SHP77 treated with DMSO at 0.1 percent for 48 hours (cell line): ENCODE measurements at places on chromosomes 7 and 10.

- no peak for DNase-seq
Observed at GRCh38 chr10:91024541-91024940, 103.7 kb upstream of the ANKRD1 start.

DNA sequence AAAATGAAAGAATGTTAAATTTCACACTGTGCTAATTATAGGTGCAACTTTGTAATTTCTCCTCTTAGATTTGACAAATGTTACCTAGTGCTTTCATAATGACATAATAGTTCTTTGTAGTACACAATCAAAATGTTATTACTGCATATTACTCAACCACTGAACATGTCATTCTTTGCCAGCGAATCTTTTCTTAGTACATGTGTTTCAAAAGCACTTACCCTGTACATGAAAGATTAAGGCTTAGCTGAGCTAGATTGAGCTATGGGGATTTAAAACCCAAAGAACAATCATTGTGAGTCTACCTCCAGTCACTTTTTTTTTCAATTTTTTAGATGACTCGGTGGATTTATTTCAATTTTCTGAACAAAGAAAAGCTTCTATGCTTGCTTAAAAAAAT, 123.5 kb upstream of the FERD3L start:
- DNase-seq: no peak

GRCh38 chr10:88080213-88080612, 216.8 kb downstream of the PTEN start:
- no peak for DNase-seq

GRCh38 chr10:59901470-59901869, 4.9 kb downstream of the CCDC6 start:
- DNase-seq: no peak

DNA sequence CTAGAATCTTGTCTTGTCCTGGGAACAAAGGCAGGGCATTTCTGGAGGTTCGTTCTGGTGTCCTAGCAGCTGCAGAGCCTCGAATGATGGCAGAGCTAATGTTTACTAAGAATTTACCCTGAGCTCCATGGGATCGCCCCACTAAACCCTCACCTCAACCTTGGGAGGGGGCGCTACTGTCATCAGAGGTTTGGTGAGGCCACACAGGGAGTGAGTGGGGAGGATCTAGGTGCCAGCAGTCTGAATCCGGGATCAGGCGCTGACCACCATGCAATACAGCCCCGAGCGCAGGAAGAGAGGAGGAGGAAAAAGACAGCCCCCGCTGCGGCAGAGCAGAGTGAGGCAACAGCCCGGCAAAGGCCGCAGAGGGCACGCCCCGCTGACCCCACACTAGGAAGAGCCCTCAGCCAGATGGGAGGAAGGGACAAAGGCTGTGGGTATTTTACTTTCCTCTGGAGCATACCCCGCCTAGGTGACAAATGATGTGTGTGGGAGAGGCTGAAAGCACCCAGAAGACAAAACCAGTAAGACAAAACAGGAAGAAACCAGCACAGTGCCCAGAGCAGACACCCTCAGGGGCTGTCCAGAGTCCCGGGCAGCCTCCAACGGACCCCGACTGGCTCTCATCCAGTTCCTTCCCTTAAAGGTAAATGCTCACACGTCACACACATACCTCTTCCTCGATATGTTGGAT, 103.5 kb downstream of the FAM53B start:
- no peak for DNase-seq

- no peak for DNase-seq
Observed at GRCh38 chr7:111460695-111461094, 101.6 kb downstream of the IMMP2L start.

DNA sequence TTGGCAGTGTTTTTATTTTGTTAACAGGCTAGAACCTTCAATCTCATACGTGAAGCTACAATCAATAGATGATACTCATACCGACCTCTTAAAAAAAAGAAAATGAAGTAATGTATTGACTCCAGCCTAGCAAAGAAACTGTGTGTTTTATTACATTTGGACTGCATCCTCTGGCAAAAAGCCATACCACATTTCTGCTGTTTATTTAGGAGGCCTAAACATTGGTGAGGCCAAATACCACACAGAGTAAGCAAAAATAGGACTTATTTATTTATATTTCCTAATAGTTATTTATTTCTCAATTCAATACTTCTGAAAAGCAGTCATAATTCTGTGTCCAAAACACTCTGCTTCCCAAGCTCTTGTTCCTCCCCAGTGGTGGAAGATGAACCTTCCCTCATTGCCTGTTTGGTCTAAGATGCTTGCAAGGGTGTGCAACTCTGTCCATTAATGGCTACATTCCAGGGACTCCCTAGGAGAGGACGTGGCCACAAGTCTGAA, 398.8 kb upstream of the KLF6 start:
- no peak for DNase-seq

DNA sequence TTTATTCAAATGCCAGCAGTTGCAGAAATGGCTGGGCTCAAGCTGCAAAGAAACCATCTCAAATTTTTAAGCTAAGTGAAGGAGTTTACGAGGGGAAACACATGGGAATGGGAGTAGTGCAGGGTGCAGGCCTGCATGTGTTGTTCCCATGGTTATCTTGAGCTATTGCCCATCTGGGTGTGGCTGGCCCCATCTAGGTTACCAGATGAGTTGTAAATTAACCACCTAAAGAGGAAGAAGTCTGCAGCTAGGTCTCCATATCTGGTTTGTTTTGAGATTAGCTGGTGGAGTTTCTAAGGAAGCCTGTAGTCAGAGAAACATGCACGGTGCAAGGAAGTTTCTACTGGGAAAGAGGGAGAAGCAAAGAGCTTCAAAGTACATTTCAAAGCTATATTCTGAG, 23.3 kb upstream of the STEAP2 start:
- no peak for DNase-seq

- no peak for DNase-seq
Observed at GRCh38 chr7:22270371-22270770, 86.6 kb downstream of the RAPGEF5 start.

GRCh38 chr7:91812388-91812787, 68.1 kb downstream of the MTERF1 start:
- no peak for DNase-seq

DNA sequence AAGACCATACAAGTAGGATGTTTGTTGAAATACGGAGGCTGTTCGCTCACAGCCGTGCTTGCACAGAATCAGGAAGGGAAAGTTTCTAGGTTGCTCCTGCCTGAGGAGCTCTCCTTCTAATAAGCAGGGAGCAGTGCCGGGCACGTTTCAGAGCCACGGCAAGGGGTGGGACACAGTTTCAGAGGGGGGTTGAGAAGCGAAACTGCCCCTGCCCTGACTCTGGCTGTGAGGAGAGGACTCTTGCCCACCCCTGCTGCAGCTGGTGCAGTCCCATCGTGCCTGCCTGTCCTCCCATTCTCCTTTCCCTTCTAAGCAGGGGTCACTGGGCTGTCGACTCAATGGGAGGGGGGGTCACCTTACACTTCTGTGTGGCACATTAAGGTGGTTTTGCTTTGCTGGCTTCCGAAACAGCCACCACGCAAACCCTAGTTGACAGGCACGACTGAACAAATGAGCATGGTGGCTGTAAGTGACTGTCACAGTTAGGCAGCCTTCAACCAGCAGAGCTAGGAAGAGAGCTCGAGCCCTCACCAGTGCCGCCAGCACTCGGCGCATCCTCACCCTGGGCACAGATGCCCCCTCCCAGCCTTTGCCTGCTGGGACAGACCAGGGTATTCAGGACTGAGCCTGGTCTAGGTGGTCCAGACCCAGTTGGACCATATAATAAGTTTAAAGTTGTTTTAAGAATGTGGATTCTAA, 37.5 kb downstream of the ZNF467 start:
- DNase-seq: no peak

- DNase-seq: no peak
Observed at GRCh38 chr7:134522601-134523000, 4.8 kb upstream of the AKR1B10 start.

- no peak for DNase-seq
Observed at GRCh38 chr10:101451667-101452069, 97.7 kb downstream of the BTRC start.

- peak; percentile 87 for DNase-seq
Observed at GRCh38 chr7:130270947-130271800, 4.5 kb downstream of the CPA2 start.

DNA sequence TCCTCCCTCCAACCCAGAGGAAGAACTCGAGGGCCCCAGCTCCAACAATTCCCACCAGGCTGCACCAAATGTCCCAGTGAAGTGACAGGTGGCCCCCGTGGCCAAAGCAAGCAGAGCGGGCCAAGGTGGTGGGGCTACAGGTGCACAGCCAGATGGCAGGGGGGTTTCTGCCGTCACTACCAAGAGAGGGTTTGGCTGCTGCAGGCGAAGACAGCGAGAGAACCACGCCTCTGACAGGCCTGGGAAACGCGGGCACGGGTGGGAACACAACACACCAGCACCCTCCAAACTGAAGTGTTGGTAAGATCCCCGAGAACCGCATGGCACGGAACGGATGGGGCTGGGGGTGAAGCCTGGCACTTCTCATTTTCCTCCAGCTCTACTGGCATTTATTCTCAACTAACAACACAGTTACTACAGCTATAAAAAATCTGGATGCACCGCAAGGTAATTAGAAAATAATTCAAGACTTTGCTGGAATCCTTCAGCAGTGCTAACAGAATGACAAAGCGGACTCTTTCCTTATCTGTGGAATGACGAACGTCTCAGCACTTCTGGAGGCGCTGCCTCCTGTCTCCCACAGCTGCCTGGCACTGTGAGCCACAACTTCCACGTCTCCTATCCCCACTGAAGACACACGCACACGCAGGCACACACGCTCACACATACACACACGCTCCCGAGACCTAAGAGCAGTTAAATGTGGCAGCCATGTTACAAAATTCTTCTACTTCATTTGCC, 167.9 kb downstream of the TCERG1L start:
- DNase-seq: no peak

DNA sequence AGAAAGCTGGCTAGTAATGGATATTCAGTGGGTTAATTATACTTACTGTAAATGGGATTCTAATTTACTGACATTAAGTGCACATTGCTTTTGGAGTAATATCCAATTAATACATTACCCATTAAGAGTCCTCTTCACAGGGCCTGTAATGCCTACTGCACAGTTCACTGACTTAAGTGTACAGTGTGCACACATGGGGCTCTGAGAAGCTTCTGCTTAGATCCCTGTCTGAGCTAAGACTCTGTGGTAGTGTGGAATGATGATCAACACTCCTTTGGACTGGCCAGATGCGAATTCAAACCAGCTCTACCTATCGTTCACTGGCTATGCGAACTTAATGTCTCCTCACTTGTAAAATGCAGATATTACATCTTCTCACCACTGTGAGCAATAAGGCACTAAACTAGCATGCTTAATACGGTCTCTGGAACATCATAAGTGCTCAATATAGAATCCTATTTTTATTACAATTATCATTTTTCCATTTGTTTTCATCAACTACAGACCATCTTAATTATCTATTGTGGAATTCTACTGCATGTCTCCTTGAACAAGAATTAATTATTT, 53.8 kb upstream of the SEC61G start:
- no peak for DNase-seq

GRCh38 chr7:121385800-121386179, 10.3 kb downstream of the FAM3C start:
- DNase-seq: no peak

- DNase-seq: no peak
Observed at GRCh38 chr7:54242776-54243175, 299.4 kb upstream of the VSTM2A start.

DNA sequence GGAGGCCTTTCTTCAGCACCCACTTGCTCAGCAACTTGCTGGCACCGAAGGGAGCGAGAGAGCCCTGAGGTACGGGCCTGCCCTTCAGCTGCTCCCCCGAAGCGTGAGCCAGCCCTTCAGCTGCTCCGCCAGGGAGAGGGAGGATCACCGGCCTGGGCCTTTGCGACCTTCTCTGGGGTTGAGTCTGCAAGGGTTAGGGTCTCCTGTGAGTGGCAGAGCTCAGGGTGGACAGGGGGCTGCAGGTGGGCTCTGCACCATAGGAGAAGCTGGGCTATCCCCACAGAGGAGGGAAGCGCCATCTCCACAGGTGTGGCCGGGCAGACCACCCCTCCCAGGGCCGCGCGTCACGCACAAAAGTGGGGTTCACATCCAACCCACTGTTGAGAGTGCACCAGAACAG, 490.6 kb upstream of the FOXK1 start:
- DNase-seq: no peak

- no peak for DNase-seq
Observed at GRCh38 chr10:13614530-13615332, 28.0 kb downstream of the PRPF18 start.

GRCh38 chr7:5231811-5232484, 41.9 kb downstream of the WIPI2 start:
- no peak for DNase-seq

DNA sequence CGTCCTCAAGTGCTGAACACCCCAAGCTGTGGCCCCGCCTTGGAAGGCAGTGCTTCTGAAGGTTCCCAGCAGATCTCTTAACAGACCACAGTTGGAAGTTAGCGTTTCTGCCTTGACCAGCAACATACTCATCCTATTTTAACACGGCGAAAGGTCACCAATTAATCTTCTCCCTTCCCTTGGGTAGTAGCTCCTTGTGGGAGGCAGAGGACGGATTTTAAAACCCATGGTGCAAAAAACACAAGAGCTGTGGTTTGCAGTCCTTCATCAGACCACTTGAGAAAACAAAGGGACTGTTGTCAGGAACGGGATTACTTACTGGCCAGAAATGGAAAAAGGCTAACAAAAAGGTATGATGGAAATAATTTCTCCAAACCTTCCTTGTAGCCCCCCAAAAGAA, 87.3 kb downstream of the BEND7 start:
- no peak for DNase-seq

DNA sequence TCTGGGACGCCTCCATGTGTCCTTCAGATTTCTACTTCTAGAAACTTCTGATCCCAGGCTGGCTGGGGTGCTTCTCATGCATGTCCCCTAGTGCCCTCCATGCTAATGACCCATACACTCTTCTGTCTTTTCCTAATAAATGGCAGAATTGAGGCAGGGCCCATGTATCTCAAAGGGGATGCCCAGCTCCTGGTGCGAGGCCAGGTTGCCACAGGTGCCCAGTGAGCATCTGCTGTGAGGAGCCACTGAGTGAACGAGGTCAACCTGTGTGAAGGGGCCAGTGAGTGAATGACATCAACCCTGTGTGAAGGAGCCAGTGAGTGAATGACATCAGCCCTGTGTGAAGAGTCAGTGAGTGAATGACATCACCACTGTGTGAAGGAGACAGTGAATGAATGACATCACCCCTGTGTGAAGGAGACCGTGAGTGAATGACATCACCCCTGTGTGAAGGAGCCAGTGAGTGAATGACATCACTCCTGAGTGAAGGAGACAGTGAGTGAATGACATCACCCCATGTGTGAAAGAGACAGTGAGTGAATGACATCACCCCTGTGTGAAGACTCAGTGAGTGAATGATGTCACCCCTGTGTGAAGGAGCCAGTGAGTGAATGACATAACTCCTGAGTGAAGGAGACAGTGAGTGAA, 478.9 kb downstream of the PTPRN2 start:
- no peak for DNase-seq

- no peak for DNase-seq
Observed at GRCh38 chr7:142384493-142384922, 126.7 kb upstream of the PRSS58 start.
